ENCODE measurements at places on chromosomes 3 and 15.
A peak's percentile ranks its signal among the peaks of the same experiment; 100 is the strongest.

- DNase-seq, result no peak
These were observed 6.1 kb upstream of the ZSCAN2 start for GRCh38 chr15:84594617-84595290.

GRCh38 chr3:159821110-159821509 lies 167.5 kb upstream of the IL12A start:
- no peak for DNase-seq

- no peak for DNase-seq
These were observed 93.3 kb downstream of the TRIM42 start for GRCh38 chr3:140770977-140771667.

- DNase-seq, result no peak
These were observed 510.5 kb upstream of the CBLB start for GRCh38 chr3:106379251-106379750.

DNA sequence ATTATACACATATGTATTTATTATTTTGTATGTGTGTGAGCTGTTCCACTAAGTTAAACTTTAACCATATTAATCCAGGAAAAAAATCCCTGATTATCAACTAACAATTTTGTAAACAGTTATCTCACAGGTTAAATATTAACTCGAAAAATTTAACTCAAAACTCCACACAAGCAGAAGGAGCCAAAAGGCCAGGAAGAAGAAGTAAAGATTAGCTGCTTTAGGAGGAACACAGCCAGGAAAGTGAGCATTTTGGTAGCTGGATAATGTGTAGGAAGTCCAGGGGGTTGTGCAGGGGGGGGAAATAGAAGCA lies 425.0 kb downstream of the TIGIT start:
- DNase-seq, result no peak

GRCh38 chr15:42385206-42385979 lies 26.1 kb downstream of the CAPN3 start:
- DNase-seq, result peak; percentile 6

- DNase-seq, result no peak
These were observed 23.4 kb upstream of the SEC13 start for GRCh38 chr3:10344147-10344943.

GRCh38 chr3:48187301-48187578 lies 977 bp downstream of the CDC25A start:
- no peak for DNase-seq

GRCh38 chr3:169090559-169090958 lies 573.0 kb downstream of the MECOM start:
- DNase-seq, result no peak

DNA sequence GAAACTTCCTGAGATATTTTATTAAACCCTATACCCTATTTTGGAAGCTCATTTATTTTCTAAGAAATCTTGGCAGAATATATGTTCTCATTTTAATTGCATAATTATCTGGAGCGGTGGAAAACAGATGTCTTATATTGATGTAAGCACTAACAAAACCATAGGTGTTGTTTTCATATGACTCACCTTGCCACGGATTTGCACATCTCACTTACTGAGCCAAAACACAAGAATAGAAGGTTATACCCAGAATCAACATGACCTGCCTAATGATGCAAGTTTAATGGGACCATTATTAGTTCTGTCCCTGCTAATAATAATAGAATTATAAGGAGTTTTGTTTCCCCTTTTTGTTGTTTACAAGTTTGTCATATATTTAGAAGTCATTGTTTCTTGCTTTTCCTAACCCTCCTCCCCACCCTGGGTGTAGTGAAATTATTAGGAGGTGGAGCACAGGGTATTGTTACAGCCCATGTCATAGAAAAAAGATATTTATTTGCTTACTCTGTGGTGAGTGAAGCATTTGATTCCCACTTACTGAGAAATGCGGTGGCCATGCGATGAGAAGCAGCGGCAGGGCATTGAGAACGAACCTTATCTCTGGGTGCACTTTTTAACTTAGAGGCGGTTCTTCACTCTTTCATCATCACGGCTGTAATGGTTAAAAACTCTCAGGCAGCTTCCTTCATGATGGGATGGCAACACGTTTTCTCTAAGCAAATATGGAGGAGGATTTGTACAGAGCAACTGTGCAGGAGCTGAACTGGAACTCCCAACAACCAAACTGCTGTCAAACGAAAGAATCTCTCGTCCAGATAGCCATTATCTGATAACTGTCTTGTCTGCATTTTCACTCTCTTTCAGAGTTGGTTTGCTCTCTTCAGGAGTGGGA lies 521 bp downstream of the IL5RA start:
- DNase-seq, result no peak

DNA sequence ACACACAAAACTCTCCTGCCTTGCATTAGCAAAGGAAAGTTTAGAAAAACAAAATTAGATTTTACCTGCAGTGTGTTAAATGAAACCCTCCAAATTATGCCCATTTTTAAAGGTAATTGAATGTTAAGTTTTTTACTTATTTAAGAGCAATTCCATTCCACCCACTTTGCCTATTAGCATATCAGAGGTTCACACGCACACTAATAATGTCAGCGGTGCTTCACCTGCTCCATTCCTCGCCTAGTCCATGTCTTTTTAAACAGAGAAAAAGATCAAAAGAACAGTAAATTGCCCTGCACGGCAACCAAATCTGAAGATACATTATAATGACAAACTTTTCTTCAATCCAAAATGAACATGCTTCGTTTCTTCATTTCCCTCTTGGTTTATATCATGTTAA lies 97.3 kb upstream of the LRRN1 start:
- no peak for DNase-seq

DNA sequence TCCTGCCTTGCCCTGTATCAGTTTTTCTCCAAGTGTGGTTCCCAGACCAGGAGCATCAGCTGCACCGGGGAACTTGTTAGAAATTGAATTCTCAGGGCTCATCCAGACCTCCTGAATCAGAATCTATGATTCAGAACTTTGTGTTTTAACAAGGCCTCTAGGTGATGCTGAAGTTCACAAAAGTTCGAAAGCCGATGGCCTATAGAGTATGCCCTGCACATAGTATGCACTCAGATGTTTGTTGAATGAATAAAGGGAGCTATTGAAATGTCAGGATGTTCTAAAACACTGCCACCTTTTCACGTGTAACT lies 664 bp upstream of the LARP6 start:
- no peak for DNase-seq

DNA sequence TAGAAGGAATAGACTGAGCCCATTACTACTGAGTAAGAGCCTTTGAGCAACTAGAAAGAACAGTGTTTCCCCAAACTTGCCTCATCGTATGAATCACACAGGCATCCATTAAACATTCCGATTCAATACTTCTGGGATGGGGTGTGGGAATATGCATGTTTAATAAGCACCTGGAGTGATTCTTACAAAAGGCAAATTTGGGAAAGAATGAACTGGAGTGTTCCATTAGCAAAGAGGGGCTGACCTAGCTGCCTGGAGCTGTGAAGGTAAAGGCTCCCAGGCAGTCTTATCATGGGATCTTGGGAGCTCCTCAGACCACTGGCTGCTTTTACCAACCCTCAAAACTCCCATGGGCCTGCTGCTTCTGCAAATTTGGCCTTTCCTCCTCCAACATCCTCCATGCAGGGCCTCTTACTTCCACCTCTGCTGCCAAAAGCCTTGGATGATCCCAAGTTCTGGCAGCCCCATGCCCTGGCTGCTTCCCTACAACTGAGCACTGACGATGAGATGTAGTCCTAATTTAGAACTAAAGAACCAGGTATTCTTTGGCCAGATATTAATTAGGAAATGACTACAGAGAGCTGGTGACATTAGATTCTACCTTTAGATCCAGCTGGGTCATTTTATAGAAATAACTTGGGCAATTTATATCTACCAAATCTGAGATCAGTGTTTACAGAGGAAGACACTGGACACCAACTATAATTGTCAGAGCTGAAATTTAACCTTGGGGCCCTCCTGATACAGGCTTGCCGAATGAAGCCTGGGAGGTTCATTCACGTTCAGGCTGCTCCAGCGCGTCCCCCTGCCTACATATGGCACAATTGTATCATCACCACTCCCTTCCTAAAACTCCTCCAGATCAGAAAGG lies 11.2 kb upstream of the HOMER2 start:
- no peak for DNase-seq

DNA sequence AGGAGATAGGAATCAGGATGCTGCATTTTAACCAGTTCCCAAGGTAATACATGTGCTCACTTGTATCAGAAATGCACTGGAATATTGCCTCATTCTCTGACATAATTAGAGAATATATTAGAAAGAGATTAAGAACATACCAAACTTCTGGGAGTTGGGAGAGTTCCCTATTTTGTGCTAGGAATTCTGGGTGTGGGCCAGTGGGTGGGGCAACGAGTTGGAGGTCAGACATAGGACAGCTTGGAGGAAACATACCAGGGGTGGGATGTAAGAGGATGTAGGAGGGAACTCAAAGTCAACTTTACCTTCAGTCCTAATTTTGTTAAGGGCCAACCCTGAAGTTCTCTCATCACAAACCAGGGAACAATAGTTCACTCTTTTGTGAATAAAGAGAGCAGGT lies 83.6 kb downstream of the SLC7A14 start:
- no peak for DNase-seq

DNA sequence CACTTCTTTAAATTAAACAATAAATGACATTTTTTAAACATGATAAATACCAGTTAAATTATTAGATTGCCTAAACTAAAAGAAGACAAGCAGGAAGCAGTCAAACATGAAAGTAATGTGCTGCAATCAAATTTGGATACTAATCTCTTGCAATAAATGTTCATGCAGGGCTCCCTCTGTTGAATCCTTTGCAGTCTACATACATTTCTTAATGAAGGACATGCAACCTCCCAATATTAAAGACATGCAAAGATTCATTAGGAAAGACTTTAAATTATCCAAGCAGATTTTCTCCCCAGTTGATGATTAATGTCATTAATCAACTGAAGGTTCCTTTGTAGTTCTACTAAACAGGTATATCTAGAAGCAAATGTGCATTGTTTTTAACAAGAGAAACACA lies 245.4 kb downstream of the ZIC4 start:
- no peak for DNase-seq

DNA sequence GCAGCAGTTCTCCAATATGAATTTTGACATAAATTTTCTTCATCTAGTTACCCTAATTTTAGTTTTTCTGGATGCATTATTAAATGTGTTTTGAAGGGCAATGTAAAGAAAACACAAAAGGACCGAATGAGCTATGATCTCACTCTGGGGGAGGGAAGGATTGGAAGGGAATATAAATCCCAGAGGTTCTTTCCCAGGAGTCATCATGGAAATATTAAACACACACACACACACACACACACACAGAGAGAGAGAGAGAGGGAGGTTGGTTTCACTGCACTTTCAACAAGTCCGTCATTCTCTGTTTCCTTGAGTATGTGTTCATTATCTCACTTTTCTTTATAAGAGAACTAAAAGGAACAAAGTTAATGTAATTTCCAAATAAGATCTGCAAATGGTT lies 70.7 kb upstream of the DCBLD2 start:
- no peak for DNase-seq

DNA sequence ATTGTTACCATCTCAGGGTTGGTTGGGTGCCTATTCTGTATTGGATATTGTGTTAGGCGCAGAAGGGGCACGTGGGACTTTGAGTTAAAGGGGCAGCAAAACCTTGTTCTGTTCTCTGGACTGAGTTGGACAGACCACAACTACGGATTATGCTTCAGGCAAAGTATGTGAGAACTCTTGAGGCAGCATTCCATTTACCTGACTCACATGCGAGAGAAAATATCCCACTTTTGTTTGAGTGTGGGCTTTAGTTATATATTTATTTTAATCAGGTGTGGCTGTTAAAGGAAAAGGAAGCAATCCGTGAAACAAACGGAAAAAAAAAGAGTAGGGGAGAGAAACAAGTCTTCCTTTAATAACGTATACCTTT lies 627 bp upstream of the PLS1 start:
- no peak for DNase-seq

DNA sequence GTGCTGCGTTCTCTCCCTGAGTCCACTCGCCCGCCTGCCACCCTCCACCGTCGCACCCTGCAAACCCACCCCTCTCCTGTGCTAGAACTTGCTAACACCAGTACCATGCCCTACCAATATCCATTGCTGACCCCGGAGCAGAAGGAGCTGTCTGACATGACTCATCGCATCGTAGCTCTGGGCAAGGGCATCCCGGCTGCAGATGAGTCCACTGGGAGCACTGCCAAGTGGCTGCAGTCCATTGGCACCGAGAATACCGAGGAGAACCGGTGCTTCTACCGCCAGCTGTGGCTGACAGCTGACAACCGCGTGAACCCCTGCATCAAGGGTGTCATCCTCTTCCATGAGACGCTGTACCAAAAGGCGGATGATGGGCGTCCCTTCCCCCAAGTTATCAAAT lies 4.9 kb upstream of the ALAS1 start:
- no peak for DNase-seq
